Lower leg skin (tissue), 4 donors: ENCODE measurements at places on chromosomes 7 and 10.
A peak's percentile ranks its signal among the peaks of the same experiment; 100 is the strongest.

- peak; percentile 82 for DNase-seq
Measured at GRCh38 chr10:391305-391704, 256.1 kb downstream of the ZMYND11 start.

DNA sequence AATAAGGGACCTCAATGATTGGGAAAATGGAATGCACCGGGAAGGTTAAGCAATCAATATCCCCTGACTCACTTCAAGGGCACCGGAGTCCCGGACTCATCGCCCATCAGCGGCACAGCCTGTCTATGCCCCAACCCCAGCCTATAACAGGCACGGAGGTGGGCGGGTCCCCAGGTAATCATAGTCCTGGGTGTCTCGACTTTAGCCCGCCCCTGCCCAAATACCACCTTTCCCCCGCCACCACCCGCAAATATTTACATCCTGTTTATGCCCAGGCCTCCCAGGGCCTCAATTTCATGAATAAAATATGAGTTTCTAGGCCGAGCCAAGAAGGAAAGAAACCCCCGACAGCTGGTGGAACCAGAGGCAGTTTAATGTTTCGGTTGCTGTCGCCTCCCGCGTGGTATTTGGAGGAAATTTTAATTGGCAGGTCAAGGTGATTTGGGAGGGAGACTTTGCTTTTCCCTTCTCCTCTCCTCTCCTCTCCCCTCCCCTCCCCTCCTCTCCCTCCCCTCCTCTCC lies 15.6 kb upstream of the RFC2 start:
- peak; percentile 49 for DNase-seq

DNA sequence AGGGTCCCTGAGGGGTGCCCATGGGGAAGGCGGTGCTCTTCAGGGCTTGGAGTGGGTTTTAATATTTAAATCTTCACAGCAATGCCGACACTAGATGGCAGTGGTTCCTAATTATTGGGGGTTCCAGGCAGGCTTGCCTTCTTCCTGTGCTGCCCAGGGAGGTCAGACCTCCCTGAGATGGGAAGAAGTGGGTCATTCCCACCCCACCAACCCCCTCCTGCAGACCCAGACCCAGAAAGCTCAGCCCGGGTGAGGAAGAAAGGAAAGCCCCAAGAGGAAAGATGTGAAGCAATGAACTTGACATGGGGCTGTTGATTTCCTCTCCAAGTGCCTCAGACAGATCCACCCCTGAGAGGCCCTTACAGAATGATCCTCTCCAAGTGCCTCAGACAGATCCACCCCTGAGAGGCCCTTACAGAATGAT lies 85.1 kb upstream of the LANCL2 start:
- DNase-seq = peak; percentile 57

- no peak for DNase-seq
Measured at GRCh38 chr7:30922596-30922995, 10.9 kb downstream of the AQP1 start.

DNA sequence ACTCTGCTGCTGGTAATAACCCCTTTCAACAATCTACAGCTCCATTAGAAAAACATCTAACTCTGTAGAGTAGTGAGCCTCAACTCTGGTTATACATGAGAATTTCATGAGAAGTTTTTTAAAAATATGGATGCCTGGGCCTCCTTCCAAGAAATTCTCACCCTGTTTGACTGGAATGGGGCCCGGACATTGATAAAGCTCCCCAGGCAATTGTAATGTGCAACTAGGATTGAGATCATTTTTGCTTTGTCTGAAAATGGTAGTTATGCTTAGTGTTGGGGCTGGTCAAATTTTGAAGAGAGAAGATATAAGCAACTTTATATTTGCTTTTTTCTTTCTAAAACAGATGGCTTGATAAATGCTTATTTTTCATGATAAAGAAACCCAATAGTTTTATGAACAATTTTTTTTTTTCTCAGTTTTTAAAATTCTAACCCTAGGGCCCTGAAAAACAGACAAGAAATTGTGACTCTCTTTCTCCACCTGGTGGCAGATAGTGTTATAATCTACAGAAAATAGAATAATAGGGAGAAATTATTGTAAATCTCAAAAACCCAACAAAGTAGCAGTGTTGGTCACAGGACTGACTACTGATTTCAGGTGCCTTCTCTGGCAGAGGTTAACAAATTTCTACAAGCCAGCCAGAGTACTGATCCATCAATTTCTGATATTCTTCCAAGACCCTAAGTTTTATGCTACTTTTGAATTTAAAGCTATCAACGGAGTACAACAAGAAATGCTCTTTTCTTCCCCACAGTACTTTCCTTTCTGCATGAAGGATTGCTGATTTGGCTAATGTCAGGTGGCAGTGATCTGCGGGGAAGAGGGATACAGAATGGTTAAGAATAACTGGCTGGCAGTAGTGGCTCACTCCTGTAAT lies 174.8 kb downstream of the DKK1 start:
- no peak for DNase-seq

DNA sequence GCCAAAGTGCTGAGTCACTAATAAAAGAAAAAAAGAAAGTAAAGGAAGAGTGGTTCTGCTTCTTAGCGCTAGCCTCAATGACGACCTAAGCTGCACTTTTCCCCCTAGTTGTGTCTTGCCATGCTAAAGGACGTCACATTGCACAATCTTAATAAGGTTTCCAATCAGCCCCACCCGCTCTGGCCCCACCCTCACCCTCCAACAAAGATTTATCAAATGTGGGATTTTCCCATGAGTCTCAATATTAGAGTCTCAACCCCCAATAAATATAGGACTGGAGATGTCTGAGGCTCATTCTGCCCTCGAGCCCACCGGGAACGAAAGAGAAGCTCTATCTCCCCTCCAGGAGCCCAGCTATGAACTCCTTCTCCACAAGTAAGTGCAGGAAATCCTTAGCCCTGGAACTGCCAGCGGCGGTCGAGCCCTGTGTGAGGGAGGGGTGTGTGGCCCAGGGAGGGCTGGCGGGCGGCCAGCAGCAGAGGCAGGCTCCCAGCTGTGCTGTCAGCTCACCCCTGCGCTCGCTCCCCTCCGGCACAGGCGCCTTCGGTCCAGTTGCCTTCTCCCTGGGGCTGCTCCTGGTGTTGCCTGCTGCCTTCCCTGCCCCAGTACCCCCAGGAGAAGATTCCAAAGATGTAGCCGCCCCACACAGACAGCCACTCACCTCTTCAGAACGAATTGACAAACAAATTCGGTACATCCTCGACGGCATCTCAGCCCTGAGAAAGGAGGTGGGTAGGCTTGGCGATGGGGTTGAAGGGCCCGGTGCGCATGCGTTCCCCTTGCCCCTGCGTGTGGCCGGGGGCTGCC lies at the start of gene IL6:
Gene IL6, plus strand, starts transcription at position 294 of the 807 bp plus-strand sequence. Its CDS starts 63 bp downstream, at position 357.
- DNase-seq = peak; percentile 94

GRCh38 chr10:104681485-104681884 lies 40.4 kb downstream of the SORCS3 start:
- no peak for DNase-seq

DNA sequence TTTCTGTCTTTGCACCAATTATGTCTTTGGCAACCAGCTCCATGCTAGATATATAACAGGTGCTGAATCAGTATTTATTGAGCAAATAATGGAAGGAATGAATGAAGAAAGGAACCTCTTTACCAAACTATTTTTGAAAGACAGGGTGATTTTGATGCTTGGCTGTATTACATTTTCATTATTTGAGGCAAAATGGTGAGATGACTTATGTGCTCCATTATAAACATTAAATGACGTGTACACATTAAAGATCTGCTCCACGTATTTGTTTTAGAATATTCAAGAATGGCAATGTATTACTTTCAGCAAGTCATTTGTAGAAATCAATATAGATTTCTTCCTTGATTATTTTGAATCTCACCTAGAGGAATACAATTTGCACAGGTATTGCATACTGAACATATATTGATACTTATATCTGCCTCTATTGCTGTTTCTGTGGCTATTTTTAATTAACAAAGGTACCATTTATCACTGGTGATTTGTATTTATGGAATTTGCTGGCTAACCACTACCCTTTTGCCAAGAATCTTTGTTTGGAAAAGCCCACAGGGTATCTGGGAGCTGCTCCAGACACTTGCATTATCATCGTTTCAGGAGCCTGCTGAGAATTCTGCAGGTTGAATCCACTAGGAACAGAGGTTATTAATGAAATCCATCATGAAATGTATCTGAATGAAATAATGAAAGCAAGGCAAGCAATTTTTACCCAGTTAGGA lies 92.2 kb downstream of the SEMA3C start:
- DNase-seq = no peak

DNA sequence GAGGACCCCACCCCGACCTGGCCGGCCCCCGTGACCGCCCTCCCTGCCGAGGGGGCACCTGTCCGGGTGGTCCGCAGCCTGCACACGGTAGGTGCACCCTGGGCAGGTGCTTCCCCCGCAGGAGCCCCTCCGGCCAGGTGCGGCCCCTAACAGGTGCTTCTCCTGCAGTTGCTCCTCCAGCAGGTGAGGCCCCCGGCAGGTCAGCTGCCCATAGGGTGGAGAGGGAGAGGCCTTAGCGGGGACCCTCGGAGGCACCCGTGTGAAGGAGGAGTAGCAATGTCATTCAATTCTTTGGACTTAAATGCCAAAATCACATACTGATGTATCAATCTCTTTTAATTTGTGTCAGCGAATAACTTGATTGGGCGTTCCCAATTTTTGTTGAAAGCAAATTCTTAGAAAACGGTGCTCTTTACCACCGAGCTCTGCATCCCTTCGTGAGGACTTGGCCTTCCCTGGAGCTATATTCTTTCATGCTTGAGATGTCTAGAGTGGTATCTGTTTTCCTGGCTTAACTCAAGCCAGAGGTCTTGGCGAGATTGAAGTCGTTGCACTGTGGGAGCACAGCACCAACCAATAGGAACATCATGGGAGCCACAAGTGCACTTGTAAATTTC lies 738 bp upstream of the NCAPG2 start:
- DNase-seq = no peak
